Foreskin keratinocyte (primary cell): ENCODE measurements at places on chromosomes 2 and 18. TPM values are rescaled to one million over a fixed set of nuclear protein-coding genes. Genes with fewer than 3 reads are reported as not detected.

DNA sequence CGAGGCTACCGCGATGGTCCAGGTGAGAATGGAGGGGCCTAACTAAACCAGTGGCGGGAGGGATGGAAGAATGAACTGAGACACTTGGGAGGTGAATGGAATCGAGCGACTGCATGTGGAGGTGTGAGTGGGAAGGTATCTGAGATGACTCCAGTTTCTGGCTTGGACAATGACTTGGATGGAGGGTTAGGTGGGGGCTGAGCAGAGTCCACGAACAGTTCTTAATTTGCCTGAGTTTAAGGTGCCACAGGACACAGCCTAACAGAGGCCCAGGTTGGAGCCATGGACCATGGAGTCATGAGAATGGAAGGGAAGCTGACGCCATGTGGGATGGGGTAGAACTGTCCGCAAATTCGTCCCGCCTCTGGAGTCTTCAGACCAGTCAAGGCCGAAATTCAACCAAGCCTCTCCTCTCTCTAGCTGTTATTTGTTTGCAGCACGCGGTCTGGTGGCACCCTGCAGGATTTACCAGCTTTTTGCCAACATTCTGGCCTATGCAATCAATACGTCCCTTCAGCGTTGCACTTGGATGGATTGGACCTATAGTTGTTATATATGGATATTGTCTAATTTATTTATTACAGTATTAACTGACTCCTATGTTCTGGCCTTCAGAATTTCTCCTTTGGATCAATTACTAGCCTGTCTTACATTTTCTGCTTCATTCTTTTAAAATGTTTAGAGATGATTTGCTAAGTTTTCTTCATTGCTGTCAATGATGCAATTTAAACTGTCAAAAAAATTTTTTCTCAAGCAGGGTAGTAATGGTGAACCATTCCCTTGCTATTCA, 940 bp upstream of the BOLA3 start:
- no peak for DNase-seq

- no peak for DNase-seq
Measured at GRCh38 chr2:240326886-240327285, 108.6 kb upstream of the GPC1 start.

GRCh38 chr2:98952966-98953365, 16.9 kb upstream of the CRACDL start:
- DNase-seq = no peak

GRCh38 chr2:217930761-217931563, 71.8 kb downstream of the TNS1 start:
- no peak for DNase-seq

DNA sequence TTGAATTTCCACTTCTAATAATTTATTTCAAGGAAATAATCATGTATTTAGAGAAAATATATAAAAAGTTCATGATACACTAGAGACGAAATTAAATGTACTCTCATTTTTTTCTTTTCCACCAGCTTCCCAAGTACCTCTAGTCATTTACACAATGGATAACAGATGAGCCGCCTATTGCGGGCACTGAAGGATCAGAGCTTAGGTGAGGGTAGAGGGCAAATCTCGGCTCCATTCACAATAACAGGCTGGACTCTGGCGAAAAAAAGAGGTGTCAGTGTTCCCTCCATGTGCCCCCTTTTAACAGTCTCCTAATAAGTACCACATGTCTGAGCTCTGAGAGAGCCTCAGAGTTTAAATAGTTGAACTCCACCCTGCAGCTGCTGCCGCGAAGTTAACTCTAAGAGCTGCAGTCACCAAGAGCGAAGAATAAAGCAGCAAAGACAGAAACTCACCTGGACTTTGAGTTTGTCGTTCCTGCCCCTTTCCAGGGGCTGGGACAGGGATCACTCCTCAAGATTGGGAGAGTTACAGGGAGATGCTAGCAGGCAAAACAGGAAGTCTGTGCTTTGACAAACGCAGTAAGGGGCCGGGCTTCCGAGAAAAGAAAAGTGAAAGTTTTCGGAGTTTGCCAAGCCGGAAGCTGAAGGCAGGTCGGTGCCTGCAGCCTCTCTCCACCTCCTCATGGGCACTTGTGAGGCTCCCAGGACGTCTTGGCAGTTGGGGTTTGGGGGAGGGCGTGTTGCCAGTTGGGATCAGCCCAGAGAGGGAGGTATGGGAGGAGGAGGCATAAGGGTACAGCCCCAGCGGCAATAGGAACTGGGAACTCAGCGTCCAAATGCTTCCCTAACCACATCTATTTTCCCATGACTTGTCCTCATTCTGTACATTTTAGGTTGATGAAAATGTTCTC, at the start of gene SP110:
Gene SP110, minus strand, starts transcription at position 566 of the 913 bp plus-strand sequence. CDS start 3,057 bp downstream, outside the sequence.
- DNase-seq = peak; percentile 96

- DNase-seq = no peak
Measured at GRCh38 chr2:213664817-213665216, 380.6 kb downstream of the SPAG16 start.

Gene ASPRV1
- total RNA-seq = 0.21 and 0.37 TPM in 2 replicates

Gene KLHL41
- 0.17 and 0.18 TPM in 2 replicates for total RNA-seq

DNA sequence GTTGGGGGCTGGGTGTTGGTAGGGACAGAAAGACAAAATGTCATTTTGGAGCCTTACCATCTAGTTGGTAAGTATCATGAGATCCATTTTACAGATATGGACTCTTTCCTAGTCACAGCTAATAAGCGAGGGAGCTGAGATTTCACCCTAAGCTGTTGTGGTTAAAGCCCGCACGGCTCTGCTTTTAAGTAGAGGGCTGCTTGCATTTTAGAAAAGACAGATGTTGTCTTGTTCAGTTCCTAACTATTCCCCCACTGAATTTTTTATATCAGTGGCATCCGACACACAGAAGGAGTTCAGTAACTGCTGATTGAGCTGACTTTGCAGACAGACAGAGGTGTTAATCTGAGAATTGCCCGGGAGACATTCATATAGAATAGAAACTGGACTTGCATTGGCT, 3.7 kb downstream of the QPCT start:
- DNase-seq = no peak

Gene POU3F3
- not detected in 2 replicates for total RNA-seq

Gene TUBB8B
- total RNA-seq = 0.27 and 0.67 TPM in 2 replicates

Gene RGPD3
- 0.14 TPM in 2 replicates for total RNA-seq

GRCh38 chr18:46324087-46324955, 220.1 kb downstream of the HAUS1 start:
- peak; percentile 80 for DNase-seq

DNA sequence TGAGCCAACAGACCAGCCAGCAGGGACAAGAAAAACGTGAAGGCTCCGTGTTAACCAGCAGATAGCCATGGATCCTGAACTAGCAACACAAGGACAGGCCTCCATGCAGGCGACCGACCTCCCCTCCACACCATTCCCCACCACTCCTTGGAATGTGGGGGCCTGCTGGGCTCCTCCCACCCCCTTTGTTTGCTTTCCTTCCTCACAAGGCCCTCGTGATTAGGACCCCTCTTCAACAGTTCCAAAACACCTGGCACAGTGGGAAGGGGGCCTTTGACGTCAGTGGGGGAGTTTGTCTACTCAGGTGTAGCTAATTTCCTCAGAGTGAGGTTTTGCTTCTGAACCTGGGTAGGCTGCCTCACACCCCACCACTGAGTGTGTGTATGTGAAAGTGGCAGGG, 37.8 kb downstream of the SLC14A2 start:
- DNase-seq = no peak

DNA sequence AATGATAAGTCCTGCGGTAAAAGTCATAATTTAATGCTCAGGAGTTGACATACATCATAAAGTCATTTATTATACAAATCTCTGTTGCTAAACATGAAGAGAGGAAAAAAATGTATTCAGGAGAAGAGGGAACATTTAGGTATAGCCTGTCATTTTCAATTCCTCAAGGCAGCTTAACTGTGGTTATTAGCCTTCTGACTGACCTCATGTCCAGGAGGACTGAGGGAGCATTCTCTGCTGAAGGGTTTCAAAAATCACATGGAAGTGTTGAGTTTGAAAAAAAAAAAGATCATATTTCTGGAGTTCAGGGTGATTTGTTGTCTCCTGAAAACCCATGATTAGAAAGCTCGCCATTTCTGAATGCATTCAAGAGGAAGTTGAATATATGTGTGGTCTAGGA, 1371.1 kb upstream of the LRRTM1 start:
- no peak for DNase-seq

DNA sequence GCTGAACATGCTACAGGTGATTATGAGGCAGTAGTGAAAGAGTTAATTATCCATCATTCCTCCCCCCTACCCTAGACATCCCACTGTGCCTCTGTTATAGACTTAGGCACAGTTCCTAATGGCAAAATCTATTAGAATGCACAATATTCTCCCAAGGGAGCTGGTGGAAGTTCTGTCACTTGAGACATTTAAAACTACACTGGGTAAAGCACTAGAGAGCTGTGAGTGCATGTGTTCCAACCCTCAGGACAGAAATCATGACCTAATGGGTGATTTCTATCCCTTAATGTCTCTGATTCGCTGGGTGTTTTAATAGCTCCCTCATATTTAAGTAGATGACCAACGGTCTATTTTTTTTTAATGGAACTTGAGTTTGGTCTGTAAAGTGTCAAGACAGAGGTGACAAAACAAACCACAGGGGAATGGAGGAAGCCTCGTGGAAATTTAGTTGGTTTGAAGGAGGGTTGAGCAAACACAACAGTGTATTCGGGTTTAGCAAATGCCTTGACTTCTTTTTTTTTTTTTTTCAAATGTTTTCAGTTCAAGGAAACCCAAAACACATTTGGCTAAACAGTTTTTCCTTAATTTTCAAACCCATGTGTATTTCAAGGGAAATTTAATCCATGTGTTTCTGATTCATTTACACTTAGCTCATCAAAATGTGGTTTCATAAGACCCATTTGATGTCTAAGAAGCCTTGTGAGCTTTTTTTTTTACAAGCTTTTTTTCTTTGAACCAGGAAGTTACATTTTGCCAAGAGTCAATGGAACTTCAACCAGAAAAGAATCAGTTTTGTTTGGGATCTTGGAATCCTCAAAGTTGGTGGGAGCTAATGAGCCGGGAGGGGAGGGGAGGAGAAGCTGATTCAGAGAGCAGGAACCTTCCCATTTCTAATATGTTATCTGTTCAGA, 665.1 kb upstream of the ZEB2 start:
- DNase-seq = no peak

GRCh38 chr2:1246239-1246638, 167.0 kb upstream of the TPO start:
- DNase-seq = no peak

Gene NOSTRIN
- total RNA-seq = not detected in 2 replicates

- DNase-seq = no peak
Measured at GRCh38 chr2:50026236-50026635, 871.9 kb upstream of the FSHR start.

DNA sequence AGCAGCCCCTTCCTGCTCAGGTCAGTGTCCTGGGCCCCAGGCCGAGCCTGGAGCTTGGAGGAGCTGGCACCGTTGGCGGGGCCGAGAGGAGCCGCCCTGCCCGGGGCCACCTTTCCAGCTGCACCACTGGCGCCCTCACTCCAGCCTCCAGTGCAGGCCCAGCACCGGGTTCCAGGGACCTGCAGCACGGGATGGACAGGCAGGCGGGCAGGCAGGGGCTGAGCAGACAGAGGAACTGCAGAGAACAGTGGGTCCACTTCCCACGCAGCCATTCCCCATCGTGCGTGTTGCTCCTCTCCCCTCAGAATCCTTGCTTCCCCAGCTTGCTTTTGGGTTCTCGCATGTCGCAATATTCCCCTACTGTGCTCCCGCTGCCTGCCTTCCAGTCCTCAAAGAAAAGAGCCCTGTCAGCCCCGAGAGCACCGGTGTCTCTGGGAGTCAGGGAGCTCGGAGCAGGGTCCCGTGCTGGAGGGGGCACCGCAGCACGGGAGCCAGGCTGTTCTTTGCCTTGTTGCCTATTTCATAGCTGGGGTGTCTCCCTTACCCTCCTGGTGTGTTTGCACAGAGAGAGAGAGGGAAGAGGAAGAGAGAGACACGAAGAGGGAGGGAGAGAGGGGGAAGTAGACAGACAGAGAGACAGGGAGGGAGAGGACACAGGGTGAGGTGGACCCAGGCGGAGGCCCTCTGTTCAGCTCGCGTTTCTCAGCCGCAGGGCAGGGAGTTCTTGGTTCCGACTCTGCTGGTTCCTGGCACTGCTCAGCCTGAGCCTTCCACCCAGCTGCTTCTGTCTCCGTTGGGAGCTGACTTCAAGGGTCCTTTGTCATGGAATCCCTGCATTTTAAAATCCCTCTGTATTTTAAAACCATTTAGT, 126.0 kb downstream of the MBP start:
- DNase-seq = no peak

GRCh38 chr18:58045242-58046092, 1.4 kb downstream of the NEDD4L start:
- DNase-seq = peak; percentile 72

GRCh38 chr2:138640921-138641676, 139.1 kb downstream of the NXPH2 start:
- peak; percentile 84 for DNase-seq

Gene ONECUT2
- total RNA-seq = under 0.01 and 0.14 TPM in 2 replicates

GRCh38 chr2:1496359-1496821, 83.1 kb downstream of the TPO start:
- DNase-seq = no peak

GRCh38 chr2:220646424-220646823, 925.7 kb downstream of the EPHA4 start:
- no peak for DNase-seq

Gene CDH19
- total RNA-seq = not detected in 2 replicates

- DNase-seq = no peak
Measured at GRCh38 chr2:12637754-12638153, 79.0 kb upstream of the TRIB2 start.

Gene MERTK
- total RNA-seq = 0.07 TPM in 1 of 2 replicates, not detected in the other

GRCh38 chr2:84850471-84850870, 30.4 kb downstream of the TRABD2A start:
- DNase-seq = no peak

Gene ST8SIA3
- total RNA-seq = not detected in 2 replicates

- no peak for DNase-seq
Measured at GRCh38 chr2:100196786-100197494, 54.5 kb upstream of the AFF3 start.

DNA sequence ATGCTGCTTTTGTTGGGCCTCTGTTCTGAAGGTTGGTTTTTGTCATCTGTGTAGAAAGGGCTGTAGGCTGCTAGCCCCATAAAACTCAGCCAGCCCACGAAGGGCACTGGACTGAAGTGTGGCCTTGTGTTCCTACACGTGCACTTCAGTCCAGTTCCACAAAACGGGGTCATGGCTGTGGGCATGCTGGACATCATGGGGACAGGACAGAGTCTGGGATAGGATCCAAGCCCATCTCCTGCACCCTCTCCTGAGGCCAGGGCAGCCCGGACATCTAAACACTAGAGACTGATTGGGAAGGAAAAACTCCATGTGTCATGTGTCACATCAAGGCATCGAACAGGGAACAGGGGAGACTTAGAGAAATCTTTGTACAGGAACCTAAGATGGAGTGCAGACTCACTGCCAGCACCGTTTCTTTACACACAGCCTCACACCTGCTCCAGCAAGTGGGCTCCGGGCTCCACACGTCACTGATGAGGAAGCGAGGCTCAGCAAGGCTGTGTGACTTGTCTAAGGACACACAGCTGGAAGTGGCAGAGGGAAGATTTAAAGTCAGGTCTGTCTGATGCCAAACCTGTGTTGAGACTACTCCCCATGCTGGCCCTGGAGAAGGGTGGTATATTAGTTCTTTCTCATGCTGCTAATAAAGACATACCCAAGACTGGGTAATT, 74.8 kb upstream of the BCL2L11 start:
- no peak for DNase-seq

Gene CKAP2L
- 30.1 and 40.8 TPM in 2 replicates for total RNA-seq

Gene ABCA12
- total RNA-seq = 1.7 and 2.8 TPM in 2 replicates
